ENCODE measurements at places on chromosomes 3 and 15.
A peak's percentile ranks its signal among the peaks of the same experiment; 100 is the strongest.

GRCh38 chr3:27643355-27643754 is 78.8 kb downstream of the EOMES start:
- ATAC-seq = no peak

GRCh38 chr15:91942720-91943394 is 89.3 kb downstream of the SLCO3A1 start:
- peak; percentile 73 for ATAC-seq

GRCh38 chr3:87997298-87997697 is 61.5 kb downstream of the CGGBP1 start:
- ATAC-seq = peak; percentile 99

GRCh38 chr3:176106380-176106779 is 1090.9 kb downstream of the TBL1XR1 start:
- ATAC-seq = no peak

- ATAC-seq = no peak
Observed at GRCh38 chr3:106208967-106209366, 340.2 kb upstream of the CBLB start.

DNA sequence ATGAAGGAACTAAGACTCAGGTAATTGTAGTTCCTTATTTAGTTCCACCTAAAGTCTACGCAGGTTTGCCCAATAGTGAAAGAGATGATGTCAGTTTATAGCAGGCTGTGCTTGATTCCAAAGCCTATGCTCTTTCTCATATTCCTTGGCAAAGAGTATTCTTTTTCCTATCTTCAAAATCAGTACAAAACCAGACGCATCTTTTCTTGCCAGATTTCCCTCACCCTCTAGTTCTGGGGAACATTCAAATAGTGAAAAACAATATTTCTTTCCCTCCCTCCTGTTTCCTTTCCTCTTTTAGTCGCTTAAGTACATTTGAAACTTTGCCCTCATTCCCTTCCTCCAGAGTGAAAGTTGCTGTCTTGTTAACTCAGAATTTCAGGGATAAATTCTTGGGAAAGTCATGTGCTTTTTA is 134.6 kb upstream of the PDZRN3 start:
- no peak for ATAC-seq

DNA sequence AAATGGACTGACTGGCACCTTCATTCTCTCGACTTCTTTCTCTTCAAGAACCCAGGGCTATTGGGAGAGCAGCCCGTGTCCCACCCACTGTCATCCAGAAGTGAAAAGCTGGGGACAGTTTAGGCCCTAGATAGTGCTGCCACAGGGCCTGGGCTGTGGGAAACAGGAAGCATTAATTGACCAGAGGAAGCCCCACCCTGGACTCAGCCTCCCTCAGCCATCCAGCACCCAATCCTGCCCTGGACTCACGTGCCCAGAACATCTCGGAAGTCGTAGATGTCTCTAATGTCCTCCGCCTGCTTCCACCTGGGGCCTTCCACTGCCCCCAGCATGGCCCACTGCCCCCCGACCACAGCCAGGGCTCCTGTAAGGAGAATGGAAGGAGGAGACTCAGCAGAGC is 2.3 kb downstream of the CAMK1 start:
- no peak for ATAC-seq

Measured in activated T-helper 17 cell treated with anti-CD3 and anti-CD28 coated beads, Interleukin-2, amount 50 U/mL, for 72 hours (primary cell).